ENCODE measurements at places on chromosomes 7 and 10. TPM values are rescaled to one million over a fixed set of nuclear protein-coding genes. Genes with fewer than 3 reads are reported as not detected.

CCDC136 gene
- 9.8 TPM for total RNA-seq

DNA sequence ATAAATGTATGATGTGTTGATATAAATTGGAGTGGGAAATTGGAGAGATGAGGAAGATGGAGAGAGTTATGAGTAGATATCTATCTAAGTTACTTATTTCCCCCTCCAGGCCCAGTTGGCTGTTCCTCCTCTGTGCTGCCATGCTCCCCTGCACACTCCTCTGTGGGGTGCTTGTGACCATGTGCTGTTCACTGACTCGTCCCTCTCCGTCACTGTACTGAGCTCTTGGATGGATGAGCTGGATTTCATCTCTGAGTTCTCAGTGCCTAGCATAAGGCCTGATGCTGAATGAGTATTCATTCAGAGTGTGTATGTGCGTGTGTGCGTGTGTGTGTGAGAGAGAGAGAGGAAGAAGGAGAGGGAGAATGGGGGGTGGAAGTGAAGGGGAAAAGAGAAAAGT lies 14.5 kb downstream of the OR9A2 start:
- DNase-seq, result no peak
- H3K27ac ChIP-seq, result no peak overlapping the region
- H3K36me3 ChIP-seq, result no peaks in the 10 kb centered on the region
- no peaks in the 10 kb centered on the region for H3K27me3 ChIP-seq

DNA sequence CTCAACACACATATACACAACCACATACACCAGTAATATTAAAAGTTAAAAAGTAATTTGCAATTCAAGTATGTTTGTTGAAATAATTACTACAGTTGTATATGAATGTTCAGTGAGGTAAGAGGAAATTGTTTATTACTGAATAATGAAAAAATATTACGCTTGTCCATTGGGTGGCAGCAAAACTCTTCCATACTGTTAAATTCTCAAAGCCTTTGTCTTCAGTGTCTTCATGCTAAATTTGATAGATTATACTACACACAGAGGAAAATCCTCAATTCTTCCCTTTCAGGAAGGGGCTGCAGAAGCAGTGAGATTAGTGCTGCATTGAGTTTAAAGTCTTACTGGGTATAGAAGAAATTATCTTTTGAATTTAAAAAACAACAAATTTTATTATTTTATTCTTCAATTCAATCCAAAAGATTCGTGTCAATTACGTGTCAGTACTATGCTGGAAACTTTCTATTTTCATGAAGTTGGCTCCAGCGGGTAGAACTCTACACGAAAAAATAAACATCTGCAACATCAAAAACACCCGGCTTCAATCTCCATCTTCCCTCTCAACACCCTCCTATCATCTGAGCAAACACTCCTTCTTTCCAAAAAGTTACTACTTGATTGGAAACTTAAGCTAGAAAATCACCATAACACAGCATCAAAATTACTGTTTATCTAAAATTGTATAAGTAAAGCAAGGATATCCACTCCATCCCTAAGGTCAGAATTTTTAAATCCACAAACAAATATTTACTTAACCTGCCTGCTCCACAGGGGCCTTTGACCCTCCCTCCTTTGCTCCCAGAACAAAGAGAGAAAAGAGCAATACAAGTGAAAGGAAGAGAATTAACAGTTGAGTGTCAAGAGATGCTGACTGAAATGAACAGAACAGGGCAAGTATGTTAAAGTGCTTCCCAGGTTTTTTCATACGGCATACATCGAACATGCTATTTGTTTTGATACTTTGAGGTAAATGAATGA lies 37.0 kb upstream of the TES start:
- no peaks in the 10 kb centered on the region for H3K36me3 ChIP-seq
- H3K27ac ChIP-seq, result no peak overlapping the region
- H3K4me3 ChIP-seq, result no peak overlapping the region
- no peaks in the 10 kb centered on the region for H3K4me1 ChIP-seq
- H3K27me3 ChIP-seq, result no peaks in the 10 kb centered on the region
- DNase-seq, result no peak

GRCh38 chr10:74862625-74863024 lies 36.2 kb downstream of the KAT6B start:
- no peaks in the 10 kb centered on the region for H3K27me3 ChIP-seq
- peak; percentile 35 for DNase-seq
- H3K36me3 ChIP-seq, result no peaks in the 10 kb centered on the region
- no peak overlapping the region for H3K27ac ChIP-seq

DNA sequence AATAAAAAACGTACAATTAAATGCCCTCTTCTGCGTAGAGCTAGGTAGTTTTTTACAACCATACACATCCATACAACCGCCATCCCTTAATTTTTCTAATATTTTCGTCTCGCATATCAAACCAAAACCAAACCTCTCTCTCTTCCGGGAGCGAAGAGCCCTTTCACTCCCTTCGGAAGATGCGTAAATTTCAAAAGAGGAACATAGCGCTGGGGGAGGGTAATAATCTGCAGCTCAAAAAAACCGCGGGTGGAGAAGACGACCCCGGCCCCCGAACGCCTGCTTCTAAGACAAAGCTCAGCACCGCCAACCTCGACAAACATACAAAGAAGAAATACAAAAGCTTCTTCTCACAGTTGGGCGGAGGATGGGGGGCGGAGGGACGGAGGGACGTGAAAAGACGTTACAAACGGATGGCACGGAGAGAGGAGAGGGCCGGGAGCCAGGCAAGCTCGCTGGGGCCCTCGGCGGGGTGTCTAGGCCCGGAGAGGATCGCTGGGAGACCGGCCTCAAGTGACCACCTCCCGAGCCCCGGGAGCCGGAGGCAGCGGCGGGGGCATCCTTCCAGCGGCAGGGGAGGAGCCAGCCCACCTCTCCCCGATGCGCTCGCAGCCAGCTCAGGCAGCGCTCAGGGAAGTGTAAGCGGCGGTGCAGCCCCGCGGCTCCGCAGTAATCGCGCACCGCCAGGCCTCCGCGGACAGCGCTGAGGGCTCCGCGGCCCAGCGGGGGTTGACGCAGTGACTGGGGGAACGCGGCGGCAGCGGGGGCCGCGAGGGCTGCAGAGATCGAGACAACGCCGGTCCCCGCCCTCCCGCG lies 851 bp downstream of the MKRN1 start:
- peak overlapping the region; percentile 93 for H3K27ac ChIP-seq
- peak overlapping the region; percentile 91 for H3K4me3 ChIP-seq
- H3K4me1 ChIP-seq, result peaks cover 17% of the 10 kb centered on the region
- H3K27me3 ChIP-seq, result no peaks in the 10 kb centered on the region
- no peak for DNase-seq

- no peak for DNase-seq
- H3K27me3 ChIP-seq, result no peaks in the 10 kb centered on the region
- no peaks in the 10 kb centered on the region for H3K36me3 ChIP-seq
Measured at GRCh38 chr10:77898323-77899079, 28.1 kb downstream of the DLG5 start.

- H3K4me3 ChIP-seq, result no peak overlapping the region
- H3K27me3 ChIP-seq, result no peaks in the 10 kb centered on the region
- DNase-seq, result no peak
- no peaks in the 10 kb centered on the region for H3K36me3 ChIP-seq
- H3K27ac ChIP-seq, result no peak overlapping the region
Measured at GRCh38 chr7:90886416-90886815, 290.3 kb downstream of the CDK14 start.

DNA sequence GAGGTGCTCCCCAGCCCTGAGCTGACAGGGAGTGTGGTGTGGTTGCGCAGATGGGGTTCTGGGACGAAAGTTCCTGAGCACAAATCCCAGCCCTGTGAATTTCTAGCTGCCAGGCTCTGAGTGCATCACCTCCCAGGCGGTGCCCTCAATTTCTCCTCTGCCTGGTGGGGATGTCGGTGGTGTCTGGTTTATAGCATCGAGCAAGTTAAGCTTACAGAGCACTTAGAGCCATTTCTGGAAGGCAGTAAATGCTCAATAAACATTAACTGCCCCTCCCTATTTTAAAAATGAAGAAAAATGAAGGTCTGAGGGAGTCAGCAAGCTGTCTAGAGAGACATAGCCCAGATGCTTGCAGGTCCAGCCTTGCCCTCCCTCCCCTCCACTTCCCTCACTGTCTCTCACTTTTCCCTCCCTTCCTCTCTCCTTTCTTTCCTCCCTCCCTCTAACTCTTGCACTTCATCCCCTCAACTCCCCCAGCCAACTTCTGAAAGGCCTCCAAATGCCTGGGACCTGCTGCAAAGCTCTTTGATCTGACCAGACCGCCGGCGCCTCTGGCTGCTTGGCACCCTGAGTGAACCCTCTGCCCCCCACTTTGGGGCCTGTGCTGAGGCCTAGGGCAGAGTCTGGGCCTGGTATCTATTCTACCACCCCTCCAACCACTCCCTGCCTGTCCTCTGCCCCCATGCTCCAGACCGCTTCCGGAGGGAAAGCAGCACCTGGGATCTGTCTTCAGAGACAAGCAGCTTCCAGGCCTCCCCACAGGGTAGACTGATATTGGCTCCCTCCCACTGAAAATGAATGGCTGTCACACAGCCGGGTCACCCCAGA lies 438.3 kb downstream of the RPS24 start:
- peak overlapping the region; percentile 30 for H3K27ac ChIP-seq
- H3K4me1 ChIP-seq, result peaks cover 5% of the 10 kb centered on the region
- no peaks in the 10 kb centered on the region for H3K27me3 ChIP-seq

GRCh38 chr10:60003651-60004523 lies 97.5 kb upstream of the CCDC6 start:
- no peaks in the 10 kb centered on the region for H3K4me1 ChIP-seq
- H3K36me3 ChIP-seq, result no peaks in the 10 kb centered on the region
- DNase-seq, result no peak
- no peak overlapping the region for H3K4me3 ChIP-seq
- no peaks in the 10 kb centered on the region for H3K27me3 ChIP-seq
- no peak overlapping the region for H3K27ac ChIP-seq

GRCh38 chr10:45257600-45257999 lies 57.8 kb downstream of the OR13A1 start:
- H3K4me3 ChIP-seq, result no peak overlapping the region
- H3K36me3 ChIP-seq, result no peaks in the 10 kb centered on the region
- H3K27ac ChIP-seq, result no peak overlapping the region

- H3K36me3 ChIP-seq, result no peaks in the 10 kb centered on the region
- peaks cover 17% of the 10 kb centered on the region for H3K4me1 ChIP-seq
- no peak overlapping the region for H3K4me3 ChIP-seq
- H3K27me3 ChIP-seq, result peaks cover 7% of the 10 kb centered on the region
Measured at GRCh38 chr7:45889367-45890067, 1.2 kb downstream of the IGFBP1 start.

All from spleen (tissue), 13 donors.